Fibroblast of upper back skin (primary cell): ENCODE measurements at places on chromosomes 2 and 18.

GRCh38 chr18:74155276-74155675, 7.0 kb downstream of the TIMM21 start:
- DNase-seq, result peak; percentile 21

DNA sequence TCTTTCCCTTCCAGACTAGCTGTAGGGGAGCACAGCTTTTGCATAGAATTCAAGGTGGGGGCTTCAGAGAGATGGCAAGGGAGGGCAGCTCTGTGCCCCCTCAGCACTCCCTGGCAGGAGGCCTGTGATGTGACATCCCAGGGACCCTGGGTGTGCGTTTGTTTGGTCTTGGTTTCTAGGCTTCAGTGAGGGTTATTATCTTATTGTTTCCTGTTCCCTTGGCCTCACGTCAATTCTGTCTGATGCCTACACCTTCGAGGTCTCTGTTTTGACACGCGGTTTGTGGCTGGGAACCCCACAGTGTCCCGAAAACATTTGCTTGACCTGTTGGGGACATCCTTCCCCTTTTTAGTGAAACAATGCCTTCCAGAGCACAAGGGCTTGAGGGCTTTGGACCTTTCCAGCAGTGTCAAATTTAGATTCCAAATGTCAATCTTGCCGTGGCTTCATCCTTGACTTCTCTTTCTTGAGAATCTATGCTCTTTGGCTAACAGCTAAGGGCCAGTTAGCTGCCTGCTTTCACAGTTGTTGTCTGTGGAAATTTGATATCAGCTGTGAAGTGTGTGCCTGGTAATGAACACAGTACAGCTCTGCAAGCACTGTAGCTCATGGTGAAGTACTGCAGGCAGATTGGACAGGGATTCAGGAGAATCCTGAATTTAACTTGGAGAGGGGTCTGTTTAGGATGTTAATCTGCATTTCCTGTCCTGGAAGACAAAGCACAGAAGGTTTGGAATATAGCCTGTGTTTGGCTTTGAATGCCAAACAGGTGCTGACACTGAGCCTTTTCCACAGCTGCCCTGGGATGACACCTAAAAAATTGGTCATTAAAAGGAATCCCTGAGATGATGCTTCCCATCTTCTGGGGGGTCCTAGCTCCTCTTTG, 108.2 kb upstream of the CXCR4 start:
- no peak for DNase-seq

DNA sequence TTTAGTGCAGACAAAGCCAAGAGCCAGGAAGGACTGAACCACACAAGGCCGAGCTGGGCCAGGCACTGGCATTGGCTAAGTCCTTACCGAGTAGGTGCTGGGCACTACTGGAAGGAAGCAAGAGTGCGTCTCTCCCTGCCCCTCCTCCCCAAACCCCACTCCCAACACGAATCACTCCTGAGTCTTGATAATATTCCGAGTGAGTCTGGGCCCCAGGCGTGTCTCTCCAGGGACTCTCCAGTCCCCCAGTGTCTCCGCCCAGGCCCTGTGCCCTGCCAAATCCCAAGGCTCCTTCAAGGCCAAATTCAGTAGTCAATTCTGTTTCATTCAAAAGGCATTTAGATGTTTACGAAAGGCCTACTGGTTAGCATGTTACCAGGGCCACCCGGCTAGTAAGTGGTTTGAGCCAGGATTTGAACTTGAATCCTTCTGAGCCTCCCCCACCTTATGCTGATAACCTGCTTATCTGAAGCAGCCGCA, 82.8 kb downstream of the GLI2 start:
- DNase-seq, result peak; percentile 91

GRCh38 chr2:237092506-237092905, 6.8 kb downstream of the COPS8 start:
- no peak for DNase-seq

GRCh38 chr2:164535280-164536025, 85.8 kb downstream of the GRB14 start:
- DNase-seq, result no peak

- no peak for DNase-seq
Observed at GRCh38 chr2:95298486-95299111, 1.5 kb downstream of the KCNIP3 start.

GRCh38 chr2:174331595-174332216, 3.0 kb upstream of the SP9 start:
- DNase-seq, result no peak
